Osteoblast (primary cell): ENCODE measurements at places on chromosomes 4 and X. TPM values are rescaled to one million over a fixed set of nuclear protein-coding genes. Genes with fewer than 3 reads are reported as not detected.
A peak's percentile ranks its signal among the peaks of the same experiment; 100 is the strongest.

Gene PASD1
- total RNA-seq, result not detected in 2 replicates

Gene GAGE12F
- not detected in 2 replicates for total RNA-seq

Gene TMEM164
- 7.6 and 21.5 TPM in 2 replicates for total RNA-seq

Gene NMU
- not detected in 2 replicates for total RNA-seq

Gene VBP1
- 39.4 and 43.6 TPM in 2 replicates for total RNA-seq

Gene PABPC1L2A
- not detected in 2 replicates for total RNA-seq

Gene FANCB
- 3.6 and 3.8 TPM in 2 replicates for total RNA-seq

Gene RNF150
- 13.4 and 13.8 TPM in 2 replicates for total RNA-seq

Gene HSFX4
- not detected in 2 replicates for total RNA-seq

Gene CAPN6
- total RNA-seq, result not detected in 2 replicates

Gene GPM6B
- 1.1 and 1.8 TPM in 2 replicates for total RNA-seq

Gene SPIN3
- total RNA-seq, result 10.9 and 11.2 TPM in 2 replicates

Gene HMGB3
- total RNA-seq, result 10.5 and 13.6 TPM in 2 replicates

Gene CXorf65
- total RNA-seq, result not detected in 2 replicates

Gene PF4V1
- total RNA-seq, result not detected in 2 replicates

Gene MCTS1
- total RNA-seq, result 29.3 and 38.9 TPM in 2 replicates

DNA sequence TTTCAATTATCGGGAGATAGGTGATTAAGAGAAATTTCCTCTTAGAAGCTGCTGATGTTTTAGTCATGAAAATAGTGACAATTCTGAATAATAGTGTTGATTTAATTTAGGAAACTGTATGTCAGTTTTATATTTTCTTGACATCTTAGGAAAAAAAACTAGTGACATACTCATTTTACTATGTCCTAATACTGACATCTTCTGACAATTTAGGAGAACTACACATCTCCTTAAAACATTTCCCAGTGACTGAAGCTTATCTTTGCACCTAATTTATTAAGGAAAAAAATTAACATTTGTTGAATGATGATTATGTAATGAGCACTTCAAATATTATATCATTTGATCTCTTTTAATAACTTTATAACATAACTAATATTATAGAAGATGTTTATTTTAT, 42.0 kb upstream of the RBMXL3 start:
- DNase-seq, result no peak

DNA sequence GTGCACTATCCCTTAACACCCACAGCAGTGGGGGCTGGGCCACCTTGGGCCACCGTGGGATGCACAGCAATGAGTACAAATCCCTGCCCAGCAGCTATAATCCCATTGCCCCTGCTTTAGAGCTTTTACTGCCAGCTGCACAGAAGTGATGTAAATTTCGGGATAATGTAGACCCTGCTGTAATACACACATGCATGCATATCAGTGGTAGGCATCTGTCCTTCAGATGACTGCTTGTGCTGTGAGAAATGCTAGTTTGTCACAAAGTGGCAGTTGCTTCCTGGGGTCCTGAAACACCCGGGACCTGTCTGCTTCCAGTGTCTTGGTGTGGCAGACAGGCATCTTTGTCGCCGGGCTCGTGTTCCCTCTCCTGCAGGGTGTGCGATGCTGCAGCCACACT, 14.1 kb downstream of the NSG1 start:
- peak; percentile 44 for DNase-seq

DNA sequence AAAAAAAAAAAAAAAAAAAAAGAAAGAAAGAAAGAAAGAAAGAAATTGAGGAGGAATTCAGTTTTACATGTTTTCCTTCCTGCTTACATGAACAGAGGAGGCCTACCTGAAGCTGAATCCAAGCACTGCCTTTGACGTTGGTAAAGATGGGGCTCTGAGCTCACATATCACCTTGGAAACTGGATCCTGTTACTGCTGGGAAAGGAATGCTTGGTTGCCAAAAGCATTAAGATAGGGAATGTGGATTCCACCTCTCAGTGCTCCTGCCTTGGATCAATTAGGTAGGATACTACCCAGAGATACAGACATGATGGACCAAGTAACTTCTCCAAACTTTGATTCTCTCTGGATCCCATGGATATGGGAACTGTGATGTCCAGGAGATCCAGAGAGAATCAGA, 50.6 kb downstream of the NHS start:
- DNase-seq, result no peak

GRCh38 chr4:34158878-34159277, 2085.4 kb downstream of the ARAP2 start:
- no peak for DNase-seq

GRCh38 chr4:113976741-113977525, 2.5 kb downstream of the ARSJ start:
- DNase-seq, result peak; percentile 34

DNA sequence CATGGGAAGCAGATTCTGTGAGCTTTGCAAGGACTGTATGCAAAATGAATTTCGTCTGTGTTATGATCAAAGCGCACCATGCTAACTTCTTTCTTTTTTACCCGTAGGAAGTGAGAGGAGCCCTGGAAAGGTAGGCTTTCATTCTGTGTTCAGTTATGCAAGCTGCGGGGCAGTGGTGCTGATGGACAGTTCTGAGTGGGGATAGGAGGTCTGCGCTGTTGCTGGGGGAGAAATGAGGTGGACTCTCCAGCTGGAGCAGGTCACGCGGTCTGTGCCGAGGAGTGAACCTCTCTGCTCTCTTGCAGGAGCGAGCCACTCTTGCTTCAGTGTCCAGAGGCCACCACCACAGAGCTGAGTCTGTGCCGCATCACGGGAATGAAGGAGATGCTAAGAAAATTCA, 4.5 kb downstream of the TRIML1 start:
- DNase-seq, result no peak

- no peak for DNase-seq
These were observed 11.5 kb upstream of the TLR1 start for GRCh38 chr4:38815885-38816782.

DNA sequence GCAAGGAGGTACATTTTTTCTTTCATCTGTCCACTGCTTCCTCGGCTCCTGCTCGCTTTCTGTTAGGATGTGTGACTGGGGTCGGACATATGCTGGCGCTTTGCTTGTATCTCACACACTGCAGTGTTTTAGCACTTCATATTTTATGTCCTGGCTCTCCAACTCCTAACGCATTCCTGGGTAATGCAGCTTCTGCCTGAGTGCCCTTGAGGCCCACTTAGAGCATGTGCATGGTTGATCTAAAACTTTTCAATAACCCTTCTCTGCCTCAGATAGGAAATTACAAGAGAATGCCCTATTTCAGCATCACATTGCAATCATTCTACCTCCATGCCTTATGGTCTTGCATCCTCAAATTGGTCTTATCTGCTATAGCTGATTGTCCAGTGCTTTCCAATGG, 65.3 kb downstream of the NEIL3 start:
- no peak for DNase-seq

- no peak for DNase-seq
These were observed at the start of gene GLOD5 for GRCh38 chrX:48761674-48762471. TSS of gene GLOD5 (plus strand) at chrX:48761747. CDS start at chrX:48761791, 44 bp downstream.

GRCh38 chr4:26197018-26197779, 123.6 kb upstream of the RBPJ start:
- peak; percentile 90 for DNase-seq

- peak; percentile 52 for DNase-seq
These were observed 330.9 kb downstream of the BCOR start for GRCh38 chrX:39766855-39767254.

- DNase-seq, result no peak
These were observed 550.5 kb upstream of the BOD1L1 start for GRCh38 chr4:14177987-14178386.

GRCh38 chrX:11698702-11699101, 33.0 kb upstream of the ARHGAP6 start:
- no peak for DNase-seq

DNA sequence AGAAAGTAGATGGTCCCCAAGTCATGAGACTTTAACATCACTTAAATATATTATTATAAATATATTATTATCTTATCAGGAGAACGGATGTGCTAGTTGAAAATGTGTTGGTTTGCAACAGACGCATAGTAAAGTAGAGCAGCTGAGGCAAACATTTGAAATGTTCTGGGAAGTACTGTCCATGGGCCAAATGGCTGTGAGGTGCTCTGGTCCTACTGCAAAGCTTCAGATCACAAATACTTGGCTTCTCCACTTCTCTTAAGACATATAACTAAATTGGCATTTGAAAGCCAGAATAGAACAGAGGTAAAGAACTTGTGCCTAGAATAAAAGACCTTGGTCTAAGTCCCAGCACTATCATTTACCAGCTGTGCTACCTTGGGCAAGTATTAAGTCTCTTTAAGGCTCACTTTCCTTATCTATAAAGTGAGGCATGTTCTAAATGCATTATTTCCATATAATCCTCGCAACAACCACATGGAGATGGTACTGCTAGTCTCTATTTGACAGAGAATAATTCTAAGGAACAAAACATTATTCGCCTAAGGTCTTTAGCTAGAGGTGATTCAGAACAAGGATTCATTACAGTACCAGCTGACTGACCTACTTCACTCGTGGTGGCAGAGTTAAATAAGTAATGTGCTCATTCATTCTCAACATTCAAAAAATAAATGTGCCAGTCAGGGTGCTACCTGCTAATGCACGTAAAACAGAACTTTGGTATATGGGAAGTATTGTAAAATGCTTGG, 297.1 kb downstream of the PPP3CA start:
- no peak for DNase-seq

DNA sequence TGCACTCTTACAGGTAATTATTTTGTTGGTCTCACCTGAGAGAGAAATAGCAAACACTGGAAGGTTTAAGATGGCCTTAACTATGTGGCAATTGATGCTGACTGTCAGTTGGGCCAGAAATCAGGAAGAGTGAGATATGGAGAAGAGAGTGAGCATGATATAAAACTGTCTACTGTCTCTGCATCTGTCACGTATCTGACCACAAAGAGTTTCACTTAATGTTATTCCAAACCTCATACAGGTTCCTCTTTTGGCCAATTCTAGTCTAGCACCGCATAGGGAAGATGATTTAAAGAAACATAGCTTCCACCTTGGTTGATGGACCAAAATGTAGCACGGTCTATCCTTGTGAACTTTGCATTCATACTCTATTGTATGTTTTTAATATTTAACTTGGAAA, 381.0 kb upstream of the BOD1L1 start:
- no peak for DNase-seq

- no peak for DNase-seq
These were observed 26.0 kb downstream of the SMIM43 start for GRCh38 chr4:121738780-121739535.

GRCh38 chrX:34749896-34750295, 92.8 kb upstream of the TMEM47 start:
- no peak for DNase-seq

DNA sequence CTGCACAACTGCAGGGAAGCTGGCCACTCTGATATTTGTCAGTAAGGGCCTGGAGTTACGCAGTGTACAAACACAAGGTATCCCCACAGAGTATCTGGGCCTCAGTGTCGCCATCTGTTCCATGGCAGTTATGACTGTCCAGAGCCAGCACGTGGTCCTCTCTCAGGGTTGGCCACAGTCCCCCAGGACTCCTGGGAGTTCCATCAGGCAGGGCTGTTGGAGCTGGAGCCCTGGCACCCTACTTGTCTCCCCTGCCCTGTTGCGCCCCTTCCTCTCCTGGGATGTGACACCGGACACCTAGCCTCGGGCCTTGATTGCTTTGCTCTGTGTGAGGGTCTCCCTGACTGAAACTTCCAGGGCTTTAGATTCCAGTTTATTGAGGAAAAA, 8.4 kb downstream of the HTRA3 start:
- DNase-seq, result peak; percentile 89

- no peak for DNase-seq
These were observed 423.1 kb downstream of the TEX13C start for GRCh38 chrX:125742811-125743210.

DNA sequence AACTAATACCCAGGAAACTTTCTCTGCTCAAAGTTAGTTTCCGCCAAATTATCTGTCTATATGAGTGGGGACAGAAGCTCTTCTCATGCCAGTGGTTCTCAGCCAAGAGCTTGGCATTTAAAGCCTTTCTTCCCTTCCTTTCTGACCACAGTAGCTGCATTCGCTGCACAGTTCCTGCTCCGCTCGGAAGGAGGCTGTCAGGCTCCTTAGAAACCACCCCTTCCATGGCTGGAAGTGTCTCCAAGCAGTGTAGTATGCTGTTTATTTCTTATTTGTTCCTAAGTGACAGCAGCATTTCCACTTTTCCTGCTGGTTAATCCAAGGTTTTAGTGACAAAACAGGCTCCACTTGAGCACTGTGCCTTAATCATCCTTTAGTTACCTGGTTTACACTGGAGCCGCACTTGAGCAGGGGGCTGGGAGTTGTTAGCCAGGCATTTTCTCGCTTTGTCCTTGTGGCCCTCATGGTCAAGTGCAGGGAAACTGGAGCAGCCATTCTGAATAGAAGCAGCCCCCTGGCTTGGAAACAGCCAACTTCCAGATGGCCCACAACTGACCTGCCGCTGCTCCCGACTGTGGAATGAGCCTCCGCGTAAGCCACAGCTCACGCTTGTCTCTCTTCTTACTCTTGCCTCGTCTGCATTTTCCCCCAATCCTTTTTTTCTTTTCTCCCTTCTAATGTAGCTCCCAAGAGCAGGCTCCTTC, 739.4 kb upstream of the TENM3 start:
- DNase-seq, result no peak

DNA sequence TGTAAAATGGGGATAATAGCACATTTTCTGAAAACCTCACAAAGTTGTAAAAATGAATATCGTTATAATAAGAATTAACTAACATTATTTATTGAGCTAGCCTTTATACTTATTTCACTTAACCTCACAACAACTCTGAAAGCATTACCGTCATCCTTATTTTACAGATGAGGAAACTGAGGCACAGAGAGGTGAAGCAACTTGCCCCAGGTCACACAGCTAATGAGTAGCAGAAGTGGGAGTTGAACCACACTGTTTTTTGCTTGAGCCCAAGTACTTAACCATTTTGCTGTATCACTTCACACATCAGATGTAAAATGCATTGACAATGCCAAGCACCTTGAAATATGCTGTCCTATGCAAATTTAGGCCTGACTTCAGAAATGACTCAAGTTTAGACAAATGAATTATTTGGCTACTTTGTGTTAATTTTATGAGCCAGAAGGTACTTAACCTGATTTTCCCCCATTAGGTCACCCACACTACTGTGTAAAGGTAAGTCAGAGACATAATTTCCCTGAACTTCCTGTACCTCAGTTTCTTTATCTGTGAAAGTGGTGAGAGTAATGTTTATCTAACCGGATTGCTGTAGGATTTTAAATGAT, 23.1 kb downstream of the CD40LG start:
- no peak for DNase-seq

GRCh38 chrX:11081511-11081910, 29.6 kb upstream of the HCCS start:
- no peak for DNase-seq

GRCh38 chr4:26178854-26179253, 142.0 kb upstream of the RBPJ start:
- no peak for DNase-seq

- DNase-seq, result no peak
These were observed 99.5 kb upstream of the MYOZ2 start for GRCh38 chr4:119035951-119036737.

- DNase-seq, result no peak
These were observed 28.3 kb upstream of the CLDN24 start for GRCh38 chr4:183350317-183351071.

DNA sequence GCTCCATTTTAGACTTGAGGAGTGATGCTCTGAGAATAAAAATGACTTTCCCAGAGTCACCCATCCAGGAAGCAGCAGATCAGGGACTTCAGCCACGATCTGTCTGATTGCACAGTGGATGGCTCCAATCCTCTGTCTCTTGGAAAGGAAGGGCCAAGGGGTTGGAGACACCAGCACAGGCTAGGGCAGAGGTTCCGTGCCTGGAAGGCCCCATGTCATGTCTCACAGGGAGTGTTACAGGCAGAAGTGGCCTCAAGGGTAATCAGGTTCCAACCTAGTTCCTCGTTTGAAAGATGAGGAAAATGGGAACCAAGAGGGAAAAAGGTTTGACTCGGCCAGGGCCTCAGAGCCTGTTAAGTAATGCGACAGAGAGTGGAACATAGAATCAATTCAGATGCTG, 160.0 kb downstream of the EFNB1 start:
- DNase-seq, result no peak
